GM12892 (cell line): ENCODE measurements at places on chromosomes 7 and 10.

DNA sequence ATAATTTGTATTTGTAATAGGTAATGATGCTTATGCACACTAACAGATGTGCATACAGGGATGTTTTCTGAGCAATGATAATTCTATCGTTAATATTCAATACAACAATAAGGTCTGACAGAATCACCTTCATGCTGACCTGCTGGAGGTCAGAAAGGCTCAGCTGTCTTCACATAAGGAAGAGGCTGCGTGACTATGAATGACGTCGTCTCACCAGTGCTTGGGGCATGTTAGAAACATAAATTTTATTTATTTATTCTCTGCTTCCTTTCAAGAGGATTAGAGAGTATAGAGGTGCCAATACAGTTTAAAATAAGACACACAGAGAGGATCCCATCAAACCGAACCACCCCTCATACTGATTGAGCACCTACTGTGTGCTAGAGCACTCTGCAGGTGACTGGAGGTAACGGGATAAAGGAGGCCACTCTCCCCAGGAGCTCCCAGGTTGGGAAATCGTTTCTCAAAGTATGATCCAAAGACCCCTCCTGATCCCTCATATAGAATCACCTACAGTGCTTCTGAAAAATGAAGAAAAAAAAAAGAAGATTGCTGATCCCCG is 265.6 kb upstream of the NPVF start:
- DNase-seq: no peak

GRCh38 chr7:140404565-140405065 is 757 bp downstream of the RAB19 start:
- DNase-seq: no peak

GRCh38 chr7:98251231-98251600 is 816 bp downstream of the TECPR1 start:
- DNase-seq: no peak

GRCh38 chr10:96390460-96390864 is 31.7 kb upstream of the OPALIN start:
- no peak for DNase-seq

- no peak for DNase-seq
Observed at GRCh38 chr10:77637532-77638320, at the start of gene KCNMA1. KCNMA1 (minus strand) TSS chr10:77637808.

DNA sequence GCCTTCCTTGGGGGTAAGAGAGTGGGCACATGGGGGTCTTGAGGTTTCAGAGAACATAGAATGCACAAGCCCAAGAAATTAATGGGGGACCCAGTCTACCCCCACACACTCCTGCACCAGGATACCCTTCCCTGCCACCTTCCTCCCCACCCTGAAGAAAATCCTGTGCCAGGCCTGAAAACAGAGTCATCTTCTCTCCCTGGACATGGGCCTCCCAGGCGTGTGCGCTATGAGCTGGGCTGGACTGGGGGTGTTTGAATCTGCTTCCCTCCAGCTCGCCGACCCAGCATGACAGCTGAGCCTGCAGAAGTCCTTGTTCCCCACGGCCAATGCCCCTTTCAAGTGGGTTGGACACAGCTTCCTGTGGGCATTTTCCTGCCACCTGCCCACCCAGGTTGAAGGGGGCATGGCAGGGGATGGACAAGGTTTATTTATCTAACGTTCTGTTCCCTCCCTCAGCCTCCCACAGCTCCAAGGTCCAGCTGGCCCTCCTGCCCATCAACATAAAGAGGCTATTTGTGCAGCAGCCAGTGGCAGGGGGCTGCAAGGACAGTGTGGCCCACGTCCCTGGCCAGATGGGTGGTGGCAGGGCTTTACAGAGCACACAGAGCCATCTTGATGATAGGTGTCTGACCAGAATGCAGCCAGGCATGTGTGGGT is 141.0 kb downstream of the SH3PXD2A start:
- DNase-seq: no peak

- DNase-seq: no peak
Observed at GRCh38 chr10:33151344-33151864, 183.1 kb downstream of the NRP1 start.

- no peak for DNase-seq
Observed at GRCh38 chr10:78634389-78634815, 434.4 kb upstream of the ZMIZ1 start.

- peak; percentile 17 for DNase-seq
Observed at GRCh38 chr7:17166824-17167379, 131.6 kb upstream of the AHR start.

DNA sequence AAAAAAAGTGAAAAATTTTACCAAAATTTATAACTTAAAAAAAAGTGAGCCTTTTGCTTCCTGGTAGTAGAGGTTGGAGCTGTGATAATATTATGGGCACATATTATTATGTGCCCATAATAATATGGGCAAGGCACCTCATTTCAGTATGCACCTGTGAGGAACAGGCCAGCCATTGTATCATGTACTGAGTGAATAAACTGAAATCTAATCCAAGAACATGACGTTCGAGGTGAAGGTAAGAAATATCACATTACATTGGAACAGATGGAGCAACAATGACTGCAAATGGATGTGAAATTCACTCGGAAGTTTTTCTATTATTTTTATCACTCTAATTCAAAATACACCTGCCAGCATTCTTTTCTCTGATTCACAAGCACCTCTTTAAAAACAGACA is 216.0 kb downstream of the KLF6 start:
- no peak for DNase-seq

- no peak for DNase-seq
Observed at GRCh38 chr7:13198727-13199126, 511.3 kb downstream of the ARL4A start.

GRCh38 chr10:128068398-128069285 is 57.6 kb downstream of the MKI67 start:
- no peak for DNase-seq

DNA sequence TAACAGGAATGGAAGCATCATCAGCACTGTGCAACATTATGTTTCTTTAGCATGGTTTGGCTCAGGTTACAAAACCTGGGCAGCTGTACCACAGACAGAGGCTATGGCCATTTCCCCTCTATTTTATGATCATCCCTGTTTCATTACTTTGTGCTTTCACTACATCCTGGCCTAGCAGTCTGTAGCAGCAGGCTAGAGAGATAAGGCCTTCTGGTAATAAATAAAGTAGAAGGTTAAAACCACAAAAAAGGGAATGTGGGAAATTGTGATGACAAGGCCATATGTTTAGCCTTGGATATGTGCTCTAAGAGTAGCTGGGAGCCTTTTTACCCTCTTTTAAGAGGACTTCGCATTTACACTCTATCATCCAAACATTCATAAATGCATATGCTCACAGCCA is 266.2 kb upstream of the PHF14 start:
- DNase-seq: no peak

GRCh38 chr10:119872610-119872859 is at the start of gene MCMBP:
MCMBP (minus strand) TSS chr10:119872843; CDS start chr10:119872584, 259 bp downstream.
- DNase-seq: no peak

DNA sequence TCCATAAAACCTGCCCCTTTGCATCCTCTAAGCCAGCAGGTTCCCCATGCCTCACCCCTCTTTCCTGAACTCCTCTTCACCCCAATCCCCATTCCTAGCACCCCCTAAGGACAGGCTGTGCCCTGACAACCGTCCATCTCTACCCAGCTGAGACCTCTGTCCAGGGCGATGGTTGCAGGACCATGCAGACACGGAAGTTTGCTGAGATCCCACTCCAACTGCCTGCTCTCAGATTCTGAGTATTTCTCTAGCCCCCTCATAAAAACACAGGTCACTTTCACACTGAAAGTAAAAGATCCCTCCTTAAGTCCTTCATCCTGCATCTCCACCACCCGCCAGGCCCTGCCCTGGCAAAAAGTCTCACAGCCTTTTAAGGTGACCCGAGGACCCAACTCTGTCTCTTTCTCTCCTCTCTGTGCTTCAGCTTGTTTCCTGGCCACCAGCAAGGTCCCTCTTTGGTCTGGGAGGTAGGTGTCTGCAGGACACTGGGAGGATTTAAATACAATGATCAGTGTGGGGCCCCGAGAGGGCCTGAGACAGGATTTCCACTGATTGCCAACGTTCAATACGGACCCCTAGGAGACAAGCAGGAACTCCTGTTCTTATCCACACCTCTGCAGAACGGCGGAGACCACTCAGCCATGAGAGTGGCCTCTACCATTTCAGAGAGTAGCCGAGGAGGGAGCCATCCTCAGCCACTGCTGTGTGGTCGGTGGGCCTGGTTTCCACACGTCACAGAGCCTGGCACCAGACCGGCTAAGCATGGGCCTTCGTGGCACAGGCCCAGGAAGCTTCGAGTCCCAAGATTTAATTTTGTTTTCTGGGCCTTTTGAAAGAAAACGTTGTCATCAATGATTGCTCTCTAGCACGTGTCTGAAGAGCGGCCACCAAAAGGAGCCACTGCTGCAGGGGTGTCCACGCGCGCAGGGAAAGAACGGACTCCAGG is 27.9 kb downstream of the CALML3 start:
- no peak for DNase-seq

- DNase-seq: no peak
Observed at GRCh38 chr7:145050415-145050814, 214.6 kb upstream of the TPK1 start.

GRCh38 chr7:95481271-95482165 is 4.2 kb upstream of the ASB4 start:
- no peak for DNase-seq

- no peak for DNase-seq
Observed at GRCh38 chr7:98795741-98796493, 73.9 kb downstream of the TMEM130 start.

DNA sequence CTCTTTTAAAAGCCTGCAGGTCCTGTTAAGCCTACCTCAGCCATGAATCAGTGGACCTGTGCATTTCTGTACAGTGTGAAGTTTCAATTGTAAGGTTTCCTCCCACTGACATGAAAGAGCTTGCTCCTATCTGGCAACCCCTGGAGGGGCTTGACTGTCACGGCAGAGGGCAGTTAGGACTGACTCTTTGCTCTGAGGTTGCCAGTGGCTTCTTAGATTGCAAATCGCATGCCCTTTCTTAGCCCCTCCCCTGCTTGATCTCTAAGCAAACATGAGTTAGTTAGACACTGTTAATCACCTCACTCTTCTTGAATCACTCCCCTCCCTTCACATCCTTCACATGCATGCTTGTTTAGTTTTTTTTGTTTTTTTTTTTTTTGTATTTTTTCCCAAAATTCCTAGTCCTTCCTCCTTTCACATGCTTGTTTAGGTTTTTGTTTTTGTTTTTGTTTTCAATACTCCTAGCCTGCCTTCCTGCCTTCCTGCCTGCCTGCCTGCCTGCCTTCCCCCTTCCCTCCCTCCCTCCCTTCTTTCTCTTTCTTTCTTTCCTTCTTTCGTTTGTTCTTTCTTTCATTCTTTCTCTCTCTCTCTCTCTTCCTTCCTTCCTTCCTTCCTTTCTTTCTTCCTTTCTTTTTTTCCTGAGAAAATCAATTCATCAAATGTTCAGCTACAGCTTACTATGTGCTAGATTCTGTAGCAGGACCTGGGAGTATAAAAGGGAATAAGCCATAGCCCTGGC is 6.0 kb upstream of the HIPK2 start:
- DNase-seq: no peak

- DNase-seq: no peak
Observed at GRCh38 chr7:143385891-143386781, 5.0 kb downstream of the ZYX start.

GRCh38 chr10:14823966-14824365 is 13.9 kb downstream of the CDNF start:
- no peak for DNase-seq

- DNase-seq: no peak
Observed at GRCh38 chr10:111093741-111094380, 17.0 kb downstream of the ADRA2A start.

GRCh38 chr7:33868166-33868565 is 37.2 kb upstream of the BMPER start:
- DNase-seq: no peak

GRCh38 chr7:142892951-142893350 is 7.4 kb upstream of the TRPV6 start:
- no peak for DNase-seq

- no peak for DNase-seq
Observed at GRCh38 chr10:70164163-70164562, 6.2 kb downstream of the SAR1A start.

DNA sequence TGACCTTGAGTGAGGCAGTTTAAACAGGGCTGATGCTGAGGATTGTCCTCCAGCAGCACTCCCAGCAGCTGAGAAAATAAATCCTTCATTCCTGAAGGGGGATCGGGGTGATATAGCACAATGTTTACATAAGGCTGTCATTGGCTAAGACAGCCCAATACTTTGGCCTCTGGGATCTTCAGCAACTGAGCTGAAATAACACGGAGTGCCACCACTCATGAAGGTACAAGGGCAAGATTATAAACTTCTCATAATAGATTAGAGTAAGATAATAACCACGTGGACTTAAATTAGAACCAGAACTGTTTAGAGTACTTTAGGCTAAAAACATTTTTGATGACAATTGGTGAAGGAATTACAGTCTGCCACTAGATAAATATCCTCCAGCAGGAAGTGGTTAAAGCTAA is 70.0 kb upstream of the PAPSS2 start:
- no peak for DNase-seq

DNA sequence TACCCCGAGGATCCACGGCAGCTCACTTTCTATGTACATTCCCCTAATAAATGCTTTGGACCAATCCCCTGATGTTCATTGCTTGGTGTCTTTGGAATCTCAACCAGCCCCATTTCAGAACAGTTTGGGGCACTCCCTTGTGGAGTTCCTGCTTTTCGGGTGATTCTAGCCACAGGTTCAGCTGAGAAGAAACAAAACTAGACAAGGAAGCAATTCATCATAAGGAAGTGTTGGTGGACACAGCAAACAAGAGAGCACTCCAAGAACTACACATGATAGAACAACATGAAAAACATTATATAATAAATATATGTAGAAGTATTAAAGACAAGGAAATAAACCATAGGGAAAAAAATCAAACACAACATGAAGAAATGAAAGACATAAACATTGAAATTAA is 6.0 kb upstream of the CCDC136 start:
- DNase-seq: no peak

- no peak for DNase-seq
Observed at GRCh38 chr10:70169011-70169410, 1.3 kb downstream of the SAR1A start.

DNA sequence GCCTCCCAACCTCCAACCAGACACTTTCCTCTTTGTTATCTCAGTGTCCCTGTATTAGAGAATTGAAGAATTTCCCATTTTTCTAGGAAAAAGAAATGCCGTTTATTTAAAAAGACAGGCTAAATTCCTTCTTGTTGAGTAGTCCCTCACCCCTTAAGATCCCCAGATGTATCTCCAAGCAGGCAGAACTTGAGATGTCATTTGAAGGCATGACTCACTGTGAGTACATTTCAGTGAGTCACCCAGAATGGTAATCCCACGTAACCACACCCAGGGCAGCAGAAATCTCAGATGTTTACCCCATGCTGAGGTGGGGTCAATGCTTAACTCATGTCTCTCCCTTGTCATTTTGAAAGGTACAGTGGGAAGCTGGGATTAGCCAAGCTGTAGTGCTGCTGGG is 4.4 kb downstream of the ZNF655 start:
- DNase-seq: no peak
